Glutamatergic neuron (in vitro differentiated cells): ENCODE measurements at places on chromosomes 16 and 17. TPM values are rescaled to one million over a fixed set of nuclear protein-coding genes. Genes with fewer than 3 reads are reported as not detected.

GRCh38 chr16:79612207-79612606, 11.7 kb upstream of the MAF start:
- DNase-seq, result no peak

TK1 gene
- total RNA-seq, result 2.5 TPM

- peak; percentile 58 for DNase-seq
Observed at GRCh38 chr16:89721546-89722391, 432 bp downstream of the ZNF276 start.

DNA sequence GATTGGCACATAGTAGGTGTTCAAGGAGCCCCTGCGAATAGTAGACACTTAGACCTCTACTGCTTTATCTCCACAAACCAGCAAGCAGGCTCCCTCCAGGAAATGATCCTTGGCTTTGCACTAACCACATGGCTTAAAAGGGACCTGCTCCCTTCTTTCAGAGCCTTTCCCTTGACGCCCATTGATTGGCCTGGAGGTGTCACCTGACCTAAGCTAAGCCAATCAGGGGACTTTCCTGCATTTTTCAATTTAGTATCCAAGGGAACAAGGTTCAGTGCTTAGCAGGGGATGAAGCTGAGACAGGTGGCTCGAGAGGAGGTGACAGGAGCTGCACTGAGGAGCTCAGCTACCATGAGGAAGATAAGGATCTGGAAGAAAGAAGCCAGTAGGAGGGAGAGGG, 52.8 kb downstream of the CLEC19A start:
- no peak for DNase-seq

INCA1 gene
- 0.44 TPM for total RNA-seq

TSPOAP1 gene
- total RNA-seq, result 39.7 TPM

GRCh38 chr16:78421181-78421708, 321.8 kb downstream of the WWOX start:
- DNase-seq, result no peak

TVP23A gene
- 8.4 TPM for total RNA-seq

GRCh38 chr17:51028176-51028863, 92.3 kb downstream of the SPAG9 start:
- no peak for DNase-seq

TPSG1 gene
- not detected for total RNA-seq

GRCh38 chr17:75549246-75550138, 24.0 kb downstream of the LLGL2 start:
- no peak for DNase-seq

GRCh38 chr16:50679266-50679665, 1.8 kb downstream of the SNX20 start:
- no peak for DNase-seq

- no peak for DNase-seq
Observed at GRCh38 chr16:30439720-30440348, 5.8 kb downstream of the SEPHS2 start.

DNA sequence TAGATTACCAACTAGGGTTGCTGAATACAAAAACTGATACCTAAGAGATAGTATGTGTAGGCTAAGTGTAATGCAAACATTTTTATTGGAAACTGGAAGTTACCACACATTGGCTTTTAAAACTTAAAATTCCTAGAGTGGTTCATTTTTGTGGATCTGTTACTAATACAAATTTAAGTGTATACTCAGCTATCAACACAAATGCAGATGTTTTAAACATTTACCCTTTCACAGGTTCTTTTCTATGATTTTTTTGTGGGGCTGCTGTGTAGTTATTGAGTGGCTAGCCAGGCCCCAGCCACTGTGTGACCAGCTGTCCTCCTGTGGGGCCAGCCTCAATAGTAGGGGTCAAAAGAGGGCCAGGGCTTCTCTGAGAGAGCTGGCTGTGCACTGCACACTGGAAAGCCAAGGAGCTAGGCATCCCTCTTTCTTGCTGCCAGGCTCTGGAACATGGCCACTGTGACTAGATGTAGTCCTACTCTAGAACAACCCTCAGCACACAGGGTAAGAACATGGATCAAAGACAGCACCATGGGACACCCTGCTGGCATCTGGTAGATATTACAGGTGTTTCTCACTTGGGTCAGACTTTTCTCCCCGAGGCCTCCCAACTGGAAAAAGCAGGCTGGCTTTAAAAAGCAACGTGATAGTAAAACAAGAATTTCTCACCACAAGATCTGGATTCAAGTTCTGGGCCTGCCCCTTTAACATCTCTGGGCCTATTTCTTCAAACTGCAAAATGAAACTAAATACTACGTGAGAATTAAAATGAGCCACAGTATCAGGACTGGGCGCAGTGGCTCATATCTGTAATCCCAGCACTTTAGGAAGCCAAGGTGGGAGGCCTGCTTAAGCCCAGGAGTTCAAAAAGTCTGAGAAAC, 7.3 kb upstream of the VEZF1 start:
- DNase-seq, result peak; percentile 50

ABCA10 gene
- total RNA-seq, result 4.2 TPM

GRCh38 chr17:4604111-4604644, 19.8 kb downstream of the SMTNL2 start:
- DNase-seq, result peak; percentile 69

KCNJ18 gene
- total RNA-seq, result not detected
